WERI-Rb-1 (cell line): ENCODE measurements at places on chromosomes 2 and 18.
A peak's percentile ranks its signal among the peaks of the same experiment; 100 is the strongest.

GRCh38 chr2:61470965-61471904 lies at the start of gene USP34:
USP34 (minus strand) TSS chr2:61471087; CDS start chr2:61470692, 395 bp downstream.
- peak; percentile 99 for DNase-seq

DNA sequence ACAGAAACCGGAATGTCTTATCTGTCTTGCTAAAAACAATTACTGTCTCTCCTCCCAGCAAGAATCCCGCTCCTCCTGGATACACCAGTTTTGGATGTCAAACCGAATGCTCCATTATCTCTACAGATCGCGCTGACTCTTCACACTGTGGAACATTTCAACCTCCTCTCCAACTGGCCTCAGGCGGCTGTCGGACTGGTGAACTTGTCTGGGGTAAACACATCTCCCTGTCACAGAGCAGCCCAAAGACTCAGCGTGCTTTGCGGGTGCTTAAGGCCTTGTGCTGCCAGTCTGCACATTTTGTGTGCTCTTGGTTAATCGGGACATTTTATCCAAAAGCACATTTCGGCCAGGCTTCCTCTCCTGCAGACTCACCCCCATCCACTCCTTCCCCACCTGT lies 173.1 kb downstream of the ICOS start:
- no peak for DNase-seq

- no peak for DNase-seq
These were observed 201.5 kb upstream of the ZSWIM2 start for GRCh38 chr2:187050409-187050998.

GRCh38 chr2:144230448-144231085 lies 289.4 kb downstream of the ZEB2 start:
- DNase-seq, result no peak

- no peak for DNase-seq
These were observed 273.0 kb upstream of the ID2 start for GRCh38 chr2:8408560-8409460.

DNA sequence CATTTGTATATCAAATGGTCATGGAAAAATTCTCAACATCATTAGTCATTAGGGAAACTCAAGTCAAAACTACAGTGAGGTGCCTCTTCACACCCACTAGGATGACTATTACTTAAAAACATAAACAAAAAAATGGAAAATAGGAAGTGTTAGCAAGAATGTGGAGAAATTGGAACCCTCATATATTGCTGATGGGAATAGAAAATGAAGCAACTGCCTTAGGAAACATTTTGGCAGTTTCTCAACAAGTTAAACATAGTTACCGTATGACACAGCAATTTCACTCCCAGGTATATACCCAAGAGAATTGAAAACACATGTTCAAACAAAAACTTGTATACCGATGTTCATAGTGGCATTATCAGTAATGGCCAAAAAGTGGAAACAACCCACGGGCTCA lies 18.1 kb upstream of the CYP26B1 start:
- DNase-seq, result no peak

DNA sequence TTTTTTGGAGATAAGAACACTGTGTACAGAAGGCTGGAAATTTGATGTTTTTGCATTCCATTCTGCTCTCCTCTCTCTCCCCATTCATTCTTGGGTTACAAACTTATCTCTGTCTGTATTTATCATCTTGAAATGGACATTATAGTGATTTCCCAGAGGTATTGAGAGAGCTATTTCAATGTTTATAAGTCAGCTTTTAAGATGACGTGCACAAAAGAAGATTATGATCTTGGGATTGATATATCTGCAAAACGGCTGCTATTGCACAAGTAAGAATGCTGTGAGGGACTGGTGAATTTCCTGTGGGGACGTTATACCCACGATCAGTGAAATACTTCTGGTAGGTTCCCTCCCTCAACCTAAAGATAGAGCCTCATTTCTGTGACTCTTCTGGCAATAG lies 61.0 kb upstream of the DTNA start:
- DNase-seq, result no peak

- no peak for DNase-seq
These were observed 188.3 kb upstream of the SLC39A10 start for GRCh38 chr2:195468771-195469170.

DNA sequence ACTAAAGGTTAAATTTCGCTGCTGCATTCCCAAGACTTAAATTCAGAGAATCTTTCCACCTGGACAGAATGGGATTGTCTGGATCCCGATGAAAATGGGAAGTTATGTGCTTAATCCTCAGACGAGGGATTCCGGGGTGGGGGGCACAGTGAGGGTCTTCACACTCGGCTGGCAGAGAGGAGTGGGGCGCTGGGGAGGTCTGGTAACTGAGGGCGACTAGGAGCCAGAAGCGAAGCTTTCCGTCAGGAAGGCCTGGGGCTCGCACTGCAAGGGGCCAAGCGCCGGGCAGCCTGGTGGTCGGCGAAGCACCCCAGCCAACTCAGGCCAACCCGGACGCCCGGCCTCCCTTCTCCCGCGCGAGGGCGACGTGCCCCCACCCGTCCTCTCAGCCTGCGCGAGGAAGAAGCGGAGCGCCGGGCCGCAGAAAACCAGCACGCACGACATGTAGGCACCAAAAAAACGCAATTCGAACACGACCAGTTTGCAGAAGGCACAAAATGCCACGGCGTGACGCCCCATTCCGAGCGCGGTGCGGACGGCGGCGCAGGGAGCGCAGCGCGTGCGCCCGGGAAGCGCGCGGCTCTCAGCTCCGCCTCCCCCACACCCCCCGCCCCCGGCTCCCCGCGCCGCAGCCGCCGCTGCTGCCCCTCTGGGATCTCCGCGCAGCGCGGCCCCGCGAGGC lies 188.1 kb downstream of the ZEB2 start:
- DNase-seq, result peak; percentile 70

- DNase-seq, result no peak
These were observed 102.2 kb upstream of the TGFA start for GRCh38 chr2:70655786-70656185.

- no peak for DNase-seq
These were observed at the start of gene SMAD7 for GRCh38 chr18:48950536-48951447. SMAD7 (minus strand) TSS chr18:48950965; CDS start chr18:48950424, 541 bp downstream.

DNA sequence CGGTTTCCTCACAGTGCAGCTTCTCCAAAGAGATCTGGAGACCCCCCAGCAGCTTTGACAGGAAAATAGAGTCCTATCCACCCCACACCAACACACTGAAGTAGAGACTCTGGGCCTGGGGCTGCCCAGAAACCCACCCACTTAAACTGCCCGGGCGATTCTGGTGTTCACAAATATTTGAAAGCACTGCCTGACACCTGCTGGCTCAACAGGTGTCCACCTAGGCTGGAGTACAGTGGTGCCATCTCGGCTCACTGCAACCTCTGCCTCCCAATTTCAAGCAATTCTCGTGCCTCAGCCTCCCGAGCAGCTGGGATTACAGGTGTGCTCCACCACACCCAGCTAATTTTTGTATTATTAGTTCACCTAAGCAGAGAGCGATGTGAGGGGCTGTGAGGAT lies 5.3 kb downstream of the STEAP3 start:
- DNase-seq, result no peak

DNA sequence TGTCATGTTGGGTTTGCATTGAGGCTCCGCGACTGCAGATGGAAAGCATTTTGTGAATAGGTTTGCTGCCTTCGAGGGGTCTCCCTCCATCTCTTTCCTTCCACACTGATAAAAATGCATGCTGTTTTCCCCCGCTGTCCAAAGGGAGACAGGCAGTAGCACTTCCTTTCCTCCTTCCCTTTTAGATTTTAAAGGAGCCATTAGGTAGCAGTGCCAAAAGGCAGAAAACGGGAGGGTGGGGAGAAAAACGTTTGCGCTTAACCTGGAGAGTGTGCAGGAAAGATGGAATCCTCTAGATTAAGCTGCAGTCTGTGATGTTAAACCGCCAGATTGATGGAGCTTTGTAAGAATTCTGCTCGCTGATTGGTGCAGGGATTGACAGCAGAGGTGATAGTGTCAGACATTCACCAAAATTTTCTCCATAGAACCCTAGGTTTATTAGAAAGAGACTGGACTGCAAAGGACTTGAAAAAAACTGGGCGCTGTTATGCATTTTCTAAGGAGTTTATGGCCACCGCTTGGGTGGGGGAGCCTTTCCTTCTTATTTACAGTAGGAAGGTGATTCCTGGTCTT lies 688 bp downstream of the MAPRE2 start:
- peak; percentile 30 for DNase-seq

GRCh38 chr2:74238879-74239278 lies 40.5 kb downstream of the MTHFD2 start:
- no peak for DNase-seq

DNA sequence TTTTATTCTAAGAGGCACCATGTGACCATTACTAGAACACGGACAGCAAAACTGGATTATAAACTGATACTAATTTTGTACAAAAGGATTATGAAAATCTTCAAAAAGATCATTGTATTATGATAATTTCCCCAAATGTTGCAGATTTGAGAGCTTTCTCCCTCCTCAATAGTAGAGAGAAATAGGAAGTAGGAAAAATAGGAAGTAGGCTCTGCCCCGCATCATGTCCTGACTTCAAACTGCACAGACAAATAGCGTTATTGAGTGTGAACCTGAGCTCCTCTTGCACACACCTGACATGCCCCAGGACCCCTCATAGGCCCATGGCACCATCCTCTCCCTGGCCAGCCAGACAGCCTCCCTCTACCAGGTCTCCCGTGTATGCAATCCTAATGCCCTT lies 25.4 kb downstream of the CHRNA1 start:
- DNase-seq, result no peak

GRCh38 chr2:25505622-25506021 lies 163.9 kb upstream of the DNMT3A start:
- no peak for DNase-seq

GRCh38 chr2:126658319-126658904 lies 2.5 kb downstream of the GYPC start:
- DNase-seq, result no peak

- no peak for DNase-seq
These were observed 239.0 kb upstream of the SMAD7 start for GRCh38 chr18:49189772-49190171.

GRCh38 chr2:201959626-201960025 lies 74.0 kb upstream of the FZD7 start:
- DNase-seq, result no peak

GRCh38 chr2:227366769-227367426 lies 12.2 kb downstream of the TM4SF20 start:
- no peak for DNase-seq

GRCh38 chr2:61017556-61018317 lies at the start of the genes PEX13 and PUS10:
PEX13 (plus strand) TSS chr2:61017720; CDS start chr2:61017760, 40 bp downstream.
PUS10 (minus strand) TSS chr2:61018255; CDS start chr2:61011890, 6,365 bp downstream.
- DNase-seq, result peak; percentile 91

GRCh38 chr18:66819235-66819634 lies 215.3 kb upstream of the CDH19 start:
- no peak for DNase-seq

- DNase-seq, result no peak
These were observed 58.0 kb downstream of the SRD5A2 start for GRCh38 chr2:31522786-31523185.

- no peak for DNase-seq
These were observed 66.2 kb downstream of the TWIST2 start for GRCh38 chr2:238913931-238914647.

DNA sequence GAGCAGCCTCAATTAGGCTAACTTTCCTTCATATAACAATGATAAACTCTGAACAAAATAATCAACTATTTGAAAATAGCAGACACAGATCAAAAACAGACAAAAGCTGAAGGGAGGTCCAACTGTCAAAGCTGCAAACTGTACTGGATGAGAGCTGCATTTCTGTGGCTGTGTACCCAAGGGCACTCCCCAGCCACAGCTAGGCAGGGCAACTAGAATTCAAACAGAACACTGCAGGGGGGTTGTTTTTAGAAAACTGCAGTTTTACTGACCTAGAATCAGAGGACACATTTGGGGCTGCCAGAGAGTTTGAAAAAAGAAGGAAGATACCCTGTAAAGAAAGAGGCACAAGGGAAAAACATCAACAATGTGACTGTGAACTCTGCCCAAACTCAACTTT lies 56.8 kb downstream of the SMAD2 start:
- DNase-seq, result no peak

DNA sequence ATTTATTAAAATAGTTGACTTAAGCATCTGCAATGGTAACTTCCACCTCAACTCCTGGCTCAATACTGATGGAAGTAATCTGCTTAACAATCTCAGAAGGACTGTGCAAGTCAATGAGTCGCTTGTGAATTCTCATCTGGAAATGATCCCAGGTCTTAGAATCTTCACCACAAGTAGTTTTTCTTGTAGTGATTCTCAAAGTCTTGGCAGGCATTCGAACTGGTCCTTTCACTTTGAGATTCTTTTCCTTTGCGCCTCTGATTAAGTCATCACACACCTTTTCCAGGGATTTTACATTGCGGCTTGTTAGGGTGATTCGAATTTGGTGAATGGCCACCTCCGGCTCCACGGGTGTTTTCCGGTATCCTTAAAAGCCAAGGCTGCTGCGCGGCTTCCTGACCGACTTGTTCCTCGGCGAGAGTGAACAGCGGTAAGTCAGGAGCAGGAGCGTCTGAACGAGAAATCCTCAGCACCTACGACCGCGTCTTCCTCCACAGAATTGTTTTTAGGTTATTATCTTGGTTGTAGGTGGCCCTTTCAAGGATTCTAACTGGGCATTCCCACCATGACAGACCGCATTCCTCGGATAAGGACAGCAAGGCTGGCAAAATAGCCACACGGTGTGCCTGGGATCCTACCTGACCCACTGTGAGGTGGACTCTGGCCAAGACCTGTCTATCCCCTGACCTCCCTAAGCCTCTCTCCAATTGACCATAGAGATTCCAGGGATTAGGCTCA lies 23.8 kb upstream of the SLC20A1 start:
- no peak for DNase-seq

DNA sequence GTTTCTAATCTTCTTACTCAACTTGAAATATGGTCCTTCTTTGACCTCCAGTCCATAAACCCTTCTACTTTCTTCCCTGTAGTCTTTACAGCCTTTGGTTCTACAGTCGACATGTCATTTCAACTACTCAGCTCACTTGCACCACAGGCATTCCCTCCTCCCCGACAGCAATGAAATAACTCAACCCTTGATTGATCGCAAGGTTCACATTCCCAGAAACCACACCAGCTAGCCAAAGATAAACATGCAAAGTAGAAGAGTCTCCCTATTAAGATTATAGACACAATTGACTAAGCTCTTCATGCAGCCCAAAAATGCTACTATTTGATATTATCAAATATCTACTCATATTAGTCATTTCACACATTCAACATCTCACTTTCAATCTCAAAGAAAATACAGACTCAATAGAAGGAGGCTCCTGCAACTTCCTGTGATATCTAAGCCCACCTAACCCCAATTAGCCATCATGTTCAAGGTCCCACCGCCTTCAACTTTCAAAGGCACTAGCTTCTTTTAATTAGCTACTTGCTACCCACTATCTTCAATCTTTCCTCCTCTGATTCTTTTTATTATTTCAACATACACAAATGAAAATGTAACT lies 50.8 kb downstream of the RTTN start:
- no peak for DNase-seq

DNA sequence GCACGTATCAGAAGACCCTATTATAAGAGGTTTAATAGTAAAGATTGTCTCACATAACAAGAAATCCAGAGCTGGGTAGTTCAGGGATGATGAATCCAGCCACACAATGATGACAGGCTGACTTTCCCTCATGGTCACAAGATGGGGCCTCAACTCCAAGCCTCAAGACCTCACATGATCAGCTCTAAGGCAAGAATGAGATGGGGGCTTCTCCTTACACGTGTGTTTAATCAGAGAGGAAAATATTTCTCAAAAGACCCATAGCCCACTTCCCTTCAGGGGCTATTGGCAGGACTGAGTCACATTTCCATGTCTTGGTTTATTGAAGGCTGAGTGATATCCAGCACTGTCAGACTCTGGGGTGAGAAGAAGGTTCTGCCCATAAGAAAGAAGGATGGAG lies 100.2 kb upstream of the FOSL2 start:
- DNase-seq, result no peak

GRCh38 chr2:36605273-36605672 lies 7.3 kb upstream of the FEZ2 start:
- no peak for DNase-seq

GRCh38 chr2:65775839-65776238 lies 343.4 kb upstream of the SPRED2 start:
- no peak for DNase-seq
